T-helper 2 cell treated with Interferon-gamma antibody and Interleukin-4, amounts not matched to agents 5 μg/mL and 100 μg/mL, for 36 hours (primary cell): ENCODE measurements at places on chromosomes 2 and 18.

DNA sequence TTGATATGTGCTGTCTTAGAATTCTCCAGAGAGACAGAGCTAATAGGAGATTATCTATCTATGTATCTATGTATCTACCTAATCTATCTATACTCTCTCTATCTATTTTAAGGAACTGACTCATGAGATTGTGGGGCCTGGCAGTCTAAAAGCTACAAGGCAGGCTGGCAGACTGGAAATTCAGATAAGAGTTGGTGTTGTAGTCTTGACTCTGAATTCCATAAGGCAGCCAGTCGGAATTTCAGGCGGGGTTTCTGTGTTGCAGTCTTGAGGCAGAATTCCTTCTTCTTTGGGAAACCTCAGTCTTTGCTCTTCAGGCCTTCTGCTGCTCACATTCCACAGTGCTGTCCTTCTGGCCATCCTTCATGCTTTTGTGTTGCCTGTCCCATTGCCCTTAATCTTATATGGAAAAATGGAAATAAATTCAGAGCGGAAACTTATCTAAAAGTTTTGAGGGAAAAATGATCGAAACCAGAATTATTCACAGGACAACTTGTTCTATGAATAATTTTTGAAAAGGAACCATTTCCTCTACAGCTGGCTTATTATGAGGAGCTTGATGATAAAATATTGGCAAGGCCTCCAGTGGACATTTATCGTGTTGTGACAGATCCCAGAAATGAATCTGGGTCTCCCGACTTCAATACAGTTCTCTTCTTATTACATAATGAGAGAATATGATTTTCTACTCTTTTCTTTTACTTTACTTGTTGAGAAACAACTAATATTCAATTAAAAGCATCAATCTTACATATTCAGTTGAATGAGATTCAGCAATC, 10.8 kb downstream of the IL1RL1 start:
- no peak for DNase-seq

DNA sequence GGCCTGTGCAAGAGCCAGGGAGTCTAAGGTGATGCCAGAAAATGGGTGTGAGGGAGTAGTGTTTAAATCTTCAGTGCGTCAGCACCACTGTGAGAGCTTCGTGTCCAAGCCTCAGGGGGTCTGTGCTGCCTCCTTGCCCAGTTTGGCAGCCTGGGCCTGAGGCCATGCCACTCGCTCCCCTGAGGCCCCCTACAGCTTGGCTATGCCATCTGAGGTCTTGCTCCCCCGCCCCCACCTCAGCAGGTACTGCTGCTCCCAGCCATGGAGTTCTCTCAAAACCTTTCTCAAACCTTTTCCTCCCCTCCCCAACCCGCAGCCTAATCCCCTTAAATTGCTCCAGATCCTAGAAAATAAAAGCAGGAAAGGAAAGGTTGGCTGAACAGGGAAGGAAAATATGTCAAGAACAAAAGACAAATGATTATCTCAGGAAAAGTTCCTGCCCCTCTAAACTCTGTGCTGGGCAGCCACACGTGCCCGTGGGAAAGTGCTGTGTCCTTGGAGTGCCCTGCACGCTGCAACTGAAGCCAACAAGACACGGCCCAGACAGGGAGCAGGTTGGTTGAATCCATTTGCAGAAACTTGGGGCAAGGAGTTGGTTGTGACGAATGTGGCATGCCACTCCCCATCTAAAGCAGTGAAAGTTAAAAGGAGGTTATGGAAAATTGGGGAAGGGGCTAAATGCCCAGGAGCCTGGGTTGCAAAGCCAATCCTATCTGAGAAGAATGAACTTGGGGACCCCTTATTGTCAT, 61.2 kb downstream of the ATOH8 start:
- DNase-seq = no peak

- DNase-seq = no peak
Observed at GRCh38 chr2:5521461-5521860, 170.7 kb upstream of the SOX11 start.

- no peak for DNase-seq
Observed at GRCh38 chr18:57475408-57475807, 40.2 kb downstream of the ONECUT2 start.

- DNase-seq = no peak
Observed at GRCh38 chr2:37568565-37568964, 102.9 kb downstream of the CDC42EP3 start.

GRCh38 chr2:179830043-179830787, 31.2 kb downstream of the ZNF385B start:
- DNase-seq = no peak

GRCh38 chr2:65347913-65348312, 84.5 kb downstream of the SPRED2 start:
- no peak for DNase-seq

DNA sequence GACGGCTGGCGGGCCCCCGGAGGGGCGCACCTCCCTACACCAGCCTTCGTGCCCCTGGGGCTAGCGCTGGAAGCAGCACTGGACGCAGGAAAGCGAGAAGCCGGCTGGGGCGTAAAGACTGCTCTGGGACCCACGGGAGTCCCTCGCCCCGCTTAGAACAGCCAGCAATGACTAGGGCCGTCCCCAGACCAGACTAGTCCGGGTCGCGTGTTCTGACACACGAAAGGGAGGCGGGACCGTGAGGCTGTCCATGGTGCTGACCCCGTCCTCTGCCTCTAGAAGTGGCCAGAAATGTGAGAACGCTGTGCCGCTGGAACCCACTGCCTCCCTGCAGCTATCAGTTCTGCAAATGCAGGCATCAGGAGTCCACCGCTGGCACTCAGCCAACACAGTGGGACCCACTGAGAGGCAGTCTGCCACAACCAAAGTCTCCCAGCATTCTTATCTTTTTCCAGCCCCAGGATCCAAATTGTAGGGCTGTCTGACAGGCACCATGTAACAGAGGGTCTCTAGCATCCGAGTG, at the start of gene UCN:
UCN (minus strand) TSS at position 87 of the 523 bp plus-strand sequence. CDS start 550 bp downstream, outside the sequence.
- no peak for DNase-seq

DNA sequence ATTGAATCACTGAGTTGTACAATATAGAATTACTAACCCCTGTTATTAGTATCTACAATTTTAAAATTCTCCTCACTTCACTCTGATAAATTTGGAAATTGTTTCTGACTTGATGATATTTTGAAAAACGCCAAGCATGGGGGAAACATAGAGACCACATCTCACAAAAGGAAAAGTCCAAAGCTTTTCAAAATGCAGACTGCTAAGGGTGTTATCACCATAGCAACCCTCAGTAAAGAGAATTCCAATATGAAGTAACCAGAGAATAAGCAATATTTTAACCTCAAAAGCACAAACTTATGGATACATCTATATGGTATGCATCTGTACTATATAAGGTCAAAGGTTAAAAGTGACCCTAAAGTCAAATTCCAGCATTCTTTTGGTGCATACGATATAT, 22.7 kb downstream of the LRP2 start:
- DNase-seq = no peak

DNA sequence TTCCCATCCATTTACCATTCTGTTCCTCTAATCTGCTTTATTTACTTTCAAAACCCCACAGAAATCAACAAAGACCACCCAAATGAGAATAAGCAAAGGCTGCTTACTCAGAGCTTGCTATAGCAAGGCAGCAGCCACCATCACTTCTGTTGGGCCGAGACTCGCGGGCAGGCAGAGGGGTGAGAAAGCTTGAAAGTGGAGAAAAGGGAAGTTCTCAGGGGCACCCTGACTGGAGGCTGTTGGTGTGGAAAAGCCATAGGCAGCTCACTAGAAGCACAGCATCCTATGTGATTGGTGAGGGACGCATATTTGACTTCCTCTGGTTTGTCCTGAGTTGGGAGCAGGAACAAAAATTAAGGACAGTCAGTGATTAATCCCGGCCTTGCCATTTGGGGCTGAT, 269.7 kb upstream of the THSD7B start:
- no peak for DNase-seq

DNA sequence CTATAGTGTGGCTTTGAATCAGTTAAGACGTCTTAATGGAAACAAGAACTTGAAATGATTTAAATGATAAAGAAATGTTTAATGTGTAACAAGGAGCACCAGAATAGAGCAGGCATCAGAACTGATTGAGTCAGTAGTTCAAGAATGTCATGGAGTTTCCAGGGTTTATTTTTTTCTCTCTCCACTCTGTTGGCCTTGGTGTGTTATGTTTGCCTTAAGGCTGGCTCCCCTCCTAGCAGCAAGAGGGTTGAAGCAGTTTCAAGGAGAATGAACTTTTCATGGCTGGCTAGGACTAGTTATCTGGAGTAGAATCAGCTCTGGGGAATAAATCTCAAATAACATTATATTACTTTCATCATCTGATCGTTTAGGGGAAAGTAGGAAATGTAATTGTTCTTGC, 13.4 kb upstream of the GLS start:
- DNase-seq = no peak

DNA sequence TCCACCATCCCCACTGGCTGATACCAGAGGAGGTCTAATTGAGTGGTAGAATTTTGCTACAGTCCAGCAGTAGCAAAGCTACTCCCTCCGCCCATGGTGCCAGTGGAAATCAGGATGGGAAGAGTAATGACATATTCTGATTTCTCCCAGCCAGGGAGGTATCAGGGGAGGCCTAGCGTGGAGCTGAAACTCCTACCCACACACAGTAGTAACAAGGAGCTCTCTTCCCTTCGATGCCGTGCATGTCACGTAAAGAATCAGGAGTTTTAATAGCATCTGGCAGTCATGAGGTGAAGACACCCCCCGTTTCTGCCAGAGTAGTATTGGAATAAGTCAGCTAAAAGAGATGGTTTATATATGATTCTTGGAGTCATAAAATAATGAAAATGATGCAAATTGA, 786.8 kb upstream of the DDX18 start:
- DNase-seq = no peak

DNA sequence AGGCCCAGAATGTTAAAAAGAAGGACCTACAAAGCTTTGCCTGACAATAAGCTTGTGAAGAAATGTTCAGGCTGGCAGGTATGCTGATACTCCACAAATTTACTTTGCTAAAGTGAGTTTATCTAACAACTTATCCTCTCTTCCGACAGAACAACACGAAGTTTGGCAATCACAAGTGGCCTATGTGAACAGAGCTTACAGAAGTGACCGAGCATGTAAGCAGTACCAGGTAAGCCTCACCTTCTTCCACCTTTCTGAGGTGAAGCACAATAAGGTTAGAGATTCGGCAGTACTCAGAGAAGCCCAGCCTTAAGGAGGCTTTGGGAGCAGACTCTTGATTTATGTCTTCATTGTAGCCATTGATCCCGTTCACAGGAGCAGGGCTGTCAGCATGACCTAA, 9.0 kb upstream of the LCT start:
- DNase-seq = no peak

GRCh38 chr2:14194233-14194632, 438.3 kb upstream of the LRATD1 start:
- no peak for DNase-seq

DNA sequence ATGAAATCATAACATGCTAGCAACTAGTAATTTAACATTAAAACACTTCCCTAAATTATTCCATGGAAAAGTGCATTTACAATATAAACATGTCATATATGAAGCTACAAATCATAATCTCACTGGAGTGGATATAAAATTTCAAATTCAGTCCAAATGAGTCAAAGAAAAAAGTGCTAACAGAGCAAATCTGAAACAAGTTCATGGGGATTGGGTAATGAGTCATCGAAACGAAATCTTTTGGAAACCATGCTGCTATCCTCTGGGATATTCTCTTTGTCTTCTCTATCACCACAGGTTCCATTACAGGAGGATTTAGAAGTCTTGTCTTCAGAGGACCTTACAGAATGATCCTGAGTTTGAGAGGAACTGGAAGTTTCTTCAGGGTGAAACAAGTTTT, 34.1 kb downstream of the STK17B start:
- no peak for DNase-seq

- DNase-seq = no peak
Observed at GRCh38 chr2:218405746-218406208, 6.1 kb downstream of the CTDSP1 start.

GRCh38 chr2:239828192-239828972, 196.8 kb downstream of the NDUFA10 start:
- DNase-seq = no peak

DNA sequence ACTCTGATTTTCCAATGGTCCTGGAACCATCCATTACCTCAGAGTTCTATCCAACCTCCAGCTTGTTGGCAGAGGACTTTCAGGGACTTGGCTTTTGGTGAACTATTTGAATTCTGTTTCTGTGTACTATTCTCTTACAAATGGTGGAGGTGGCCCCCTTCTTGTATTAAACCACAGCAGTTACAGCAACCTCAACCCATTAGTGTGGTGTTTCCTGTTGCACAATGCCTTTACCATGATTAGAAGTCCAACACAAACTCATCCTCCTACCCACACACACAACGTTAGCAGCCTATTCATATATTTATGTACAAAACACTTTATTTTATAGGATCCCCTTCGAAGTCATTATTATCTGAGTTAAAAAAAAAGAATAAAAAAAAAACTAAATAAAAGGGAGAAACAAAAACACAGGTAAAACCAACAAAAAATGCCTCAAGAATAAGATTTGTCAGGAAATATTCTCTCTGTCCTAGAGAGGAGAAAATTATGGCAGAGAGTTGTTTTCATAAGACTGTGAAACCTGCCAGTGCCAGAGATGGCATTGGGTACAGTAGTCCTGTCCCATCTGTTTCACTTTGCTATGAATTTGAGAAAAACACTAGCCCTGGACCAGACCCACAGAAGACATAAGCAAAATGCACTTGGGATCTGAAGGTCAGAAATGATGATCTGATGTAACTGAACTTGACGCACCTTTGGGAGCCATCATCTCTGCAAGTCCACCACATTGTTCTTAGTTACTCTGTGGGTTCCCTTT, 1896.0 kb upstream of the PIK3C3 start:
- DNase-seq = no peak

- no peak for DNase-seq
Observed at GRCh38 chr18:47510831-47511230, 259.4 kb upstream of the SKOR2 start.

GRCh38 chr2:204625135-204625534, 79.9 kb downstream of the PARD3B start:
- DNase-seq = no peak

DNA sequence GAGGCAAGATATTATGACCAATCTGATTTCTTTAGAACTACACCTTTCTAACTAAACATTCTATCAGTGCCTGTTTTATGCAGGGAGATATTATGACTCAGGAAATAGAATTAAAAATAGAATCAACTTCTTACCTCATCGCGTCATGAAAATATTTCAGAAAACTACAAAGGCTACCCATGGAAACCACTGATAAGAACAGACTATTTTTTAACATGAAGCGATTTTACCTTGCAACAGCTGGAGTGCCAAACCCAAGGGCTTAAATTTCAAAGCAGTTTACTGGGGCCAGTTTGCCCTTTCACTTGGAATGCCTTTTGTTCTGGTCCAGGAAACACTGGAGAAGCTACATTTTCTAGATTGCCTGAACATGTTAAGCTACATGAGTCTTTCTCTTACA, 304.8 kb upstream of the CCDC68 start:
- no peak for DNase-seq

DNA sequence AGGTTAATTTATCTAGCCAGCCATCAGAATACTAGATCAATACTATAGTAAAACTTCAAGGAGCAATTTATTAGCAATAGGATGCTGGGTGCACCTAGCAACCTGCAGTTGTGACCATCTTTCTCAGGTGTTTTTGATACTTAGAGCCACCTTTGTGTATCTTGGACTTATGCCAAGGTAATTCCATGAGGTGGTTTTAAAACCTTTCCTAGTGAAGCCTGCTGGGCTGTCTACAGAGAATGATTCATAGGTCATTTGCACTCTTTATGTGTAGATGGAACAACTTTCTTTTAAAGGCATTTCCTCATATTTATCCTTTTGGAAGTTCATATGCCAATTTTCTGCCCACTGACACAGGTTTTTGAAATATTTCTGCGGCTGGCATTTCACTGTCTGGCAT, 1030.1 kb upstream of the POU3F3 start:
- no peak for DNase-seq

GRCh38 chr2:126915903-126916302, 17.2 kb downstream of the TEX51 start:
- no peak for DNase-seq
